ENCODE measurements at places on chromosomes 7 and 10.
A peak's percentile ranks its signal among the peaks of the same experiment; 100 is the strongest.

DNA sequence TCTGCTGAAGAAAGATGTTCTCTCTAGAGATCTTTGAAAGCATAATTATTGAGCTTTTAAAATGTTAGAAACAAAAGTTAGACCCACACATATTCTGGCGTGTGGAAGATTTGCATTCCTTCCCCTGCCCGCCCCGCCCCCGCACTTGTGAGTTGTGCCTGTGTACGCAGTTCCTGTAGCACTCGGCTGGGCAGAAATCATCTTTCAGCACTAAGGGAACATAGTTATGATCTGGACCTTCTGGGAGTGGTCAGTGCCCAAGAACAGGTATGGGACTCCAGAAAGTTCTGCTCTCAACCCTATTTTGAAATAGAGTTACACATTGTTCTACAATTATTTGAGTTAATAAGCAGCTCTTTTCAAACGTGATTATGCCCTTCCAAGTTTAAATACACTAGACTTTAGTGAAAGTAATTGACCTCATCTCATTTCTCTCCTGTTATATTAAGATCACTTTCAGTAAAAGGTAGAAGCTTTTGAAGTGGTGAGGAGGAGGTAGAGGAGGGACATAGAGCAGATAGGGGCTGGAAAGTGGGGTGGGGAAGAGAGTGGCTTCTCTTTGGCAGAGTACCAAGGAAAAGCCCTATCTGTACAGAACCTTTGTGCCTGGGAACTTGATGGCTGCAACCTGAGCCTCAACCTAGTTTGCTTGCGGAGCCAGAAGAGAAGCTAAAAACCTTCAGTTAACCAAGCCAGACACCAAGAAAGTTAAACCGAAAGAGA lies 5.7 kb downstream of the BLVRA start:
- H3K4me1 ChIP-seq = peaks cover 7% of the 10 kb centered on the region
- no peak overlapping the region for H3K27ac ChIP-seq
- peak; percentile 41 for DNase-seq
- no peaks in the 10 kb centered on the region for H3K27me3 ChIP-seq
- no peak overlapping the region for H3K4me3 ChIP-seq

- no peaks in the 10 kb centered on the region for H3K36me3 ChIP-seq
- no peaks in the 10 kb centered on the region for H3K4me1 ChIP-seq
- H3K27me3 ChIP-seq = no peaks in the 10 kb centered on the region
- H3K27ac ChIP-seq = no peak overlapping the region
These were observed 68.8 kb downstream of the DOCK4 start for GRCh38 chr7:112137141-112138101.

DNA sequence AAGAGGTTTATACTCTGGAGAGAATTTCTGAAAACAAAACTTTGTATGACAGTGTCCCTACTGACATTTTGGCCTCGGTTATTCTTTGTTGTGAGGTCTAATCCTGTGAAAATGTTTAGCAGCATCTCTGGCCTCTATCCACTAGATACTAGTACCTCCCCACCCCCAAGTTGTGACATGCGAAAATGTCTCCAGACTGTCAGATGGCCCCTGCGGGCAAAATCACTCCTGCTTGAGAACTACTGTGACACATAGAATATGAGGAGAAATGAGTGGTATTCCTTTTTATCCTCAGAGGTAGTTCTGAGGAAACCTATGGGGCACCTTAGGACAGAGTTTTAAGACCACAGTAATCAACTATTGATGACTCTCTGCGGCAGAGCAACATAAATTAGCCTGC lies 315.3 kb upstream of the HGF start:
- no peaks in the 10 kb centered on the region for H3K4me1 ChIP-seq
- H3K27ac ChIP-seq = no peak overlapping the region
- H3K4me3 ChIP-seq = no peak overlapping the region
- no peaks in the 10 kb centered on the region for H3K27me3 ChIP-seq

GRCh38 chr7:70325509-70326101 lies 727.3 kb downstream of the AUTS2 start:
- H3K4me1 ChIP-seq = no peaks in the 10 kb centered on the region
- no peak overlapping the region for H3K4me3 ChIP-seq
- no peaks in the 10 kb centered on the region for H3K27me3 ChIP-seq
- DNase-seq = no peak

GRCh38 chr7:127708788-127709187 lies 56.8 kb downstream of the SND1 start:
- no peak overlapping the region for H3K4me3 ChIP-seq
- no peaks in the 10 kb centered on the region for H3K4me1 ChIP-seq
- no peak overlapping the region for H3K27ac ChIP-seq
- DNase-seq = peak; percentile 97
- H3K27me3 ChIP-seq = no peaks in the 10 kb centered on the region

- no peaks in the 10 kb centered on the region for H3K27me3 ChIP-seq
- no peak overlapping the region for H3K4me3 ChIP-seq
- peaks cover 14% of the 10 kb centered on the region for H3K4me1 ChIP-seq
- no peak for DNase-seq
These were observed 70.4 kb upstream of the CC2D2B start for GRCh38 chr10:95837356-95837776.
